DMS 273 treated with DMSO at 0.1 percent for 48 hours (cell line): ENCODE measurements at places on chromosomes 12 and 14.

GRCh38 chr12:52745554-52745953 lies 31.6 kb downstream of the KRT76 start:
- DNase-seq, result no peak

DNA sequence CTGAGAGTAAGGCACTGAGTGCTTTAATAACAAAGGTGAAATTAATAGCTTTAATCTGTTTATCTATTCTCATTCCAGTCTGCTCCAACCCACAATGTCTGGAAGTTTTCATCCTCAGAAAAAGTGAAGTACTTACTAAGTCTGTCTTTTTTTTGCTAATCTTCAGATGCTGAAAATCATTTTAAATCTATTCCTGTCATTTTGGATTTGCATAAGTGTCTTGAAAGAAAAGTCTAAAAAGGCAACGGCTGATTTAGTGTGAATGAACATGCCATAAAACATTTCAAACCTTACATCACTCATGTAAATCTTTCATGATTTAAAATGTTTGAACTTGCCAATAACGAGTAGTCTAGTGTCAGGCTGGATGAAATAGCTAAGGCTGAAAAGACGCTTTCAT lies 685.6 kb downstream of the RPS29 start:
- DNase-seq, result no peak

GRCh38 chr14:78319406-78319805 lies 149.2 kb downstream of the NRXN3 start:
- no peak for DNase-seq

DNA sequence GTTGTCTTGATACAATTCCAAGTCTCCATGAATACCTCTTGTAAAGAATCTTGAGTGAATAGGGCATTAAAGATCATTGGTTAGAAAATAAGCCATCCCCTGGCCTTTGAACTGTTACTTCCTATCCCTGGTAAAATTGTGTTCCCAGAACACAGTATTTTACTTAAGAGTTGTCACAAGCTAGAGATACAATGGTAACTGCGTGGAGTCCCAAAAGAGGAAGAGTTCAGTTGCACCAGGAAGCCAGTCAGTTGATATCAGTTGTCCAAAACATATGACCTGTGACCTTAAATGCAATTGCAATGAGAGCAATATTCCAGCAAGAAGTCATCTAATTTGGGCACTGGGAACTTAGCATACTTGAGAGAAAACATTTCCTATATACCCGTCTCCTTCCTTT lies 117.3 kb downstream of the NEDD1 start:
- DNase-seq, result no peak

DNA sequence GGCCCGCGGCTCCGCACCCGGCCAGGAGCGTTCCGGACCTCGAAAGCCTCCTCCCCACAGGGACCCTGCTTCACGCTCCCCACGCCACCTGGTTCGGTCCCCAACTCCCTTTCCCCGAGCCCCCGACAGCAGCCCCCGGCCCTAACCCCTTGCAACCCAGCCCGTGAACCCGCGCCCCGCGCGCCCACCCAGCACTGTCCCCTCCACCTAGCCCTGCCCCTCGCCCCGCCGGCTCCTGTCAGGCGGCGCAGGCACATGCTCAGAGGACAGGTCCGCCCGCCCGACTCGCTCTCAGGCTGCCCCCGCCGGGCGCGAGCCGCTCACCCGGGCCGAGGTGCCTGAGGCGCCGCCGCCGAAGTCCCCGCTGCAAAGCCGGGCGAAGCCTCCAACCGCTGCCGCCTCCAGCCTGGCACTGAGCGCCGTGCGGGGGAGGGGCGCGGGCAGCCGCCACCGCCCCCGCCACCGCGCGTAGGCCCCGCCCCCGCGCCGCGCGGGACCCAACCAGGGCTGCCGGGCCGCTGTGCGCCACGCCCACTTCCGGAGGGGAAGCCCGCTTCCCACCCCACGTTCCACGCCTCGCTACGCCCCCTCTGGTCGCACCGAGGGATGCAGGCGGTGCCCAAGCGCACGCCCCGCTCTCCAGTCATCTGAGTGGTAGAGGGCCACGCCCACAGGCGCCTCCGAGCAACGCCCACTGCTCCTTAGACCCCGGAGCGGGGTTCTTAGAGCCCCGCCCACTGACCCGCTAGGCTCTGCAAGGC lies at the start of gene CORO1C:
CORO1C (minus strand) TSS at position 414 of the 761 bp plus-strand sequence. CDS start 30,200 bp downstream, outside the sequence.
- peak; percentile 75 for DNase-seq

DNA sequence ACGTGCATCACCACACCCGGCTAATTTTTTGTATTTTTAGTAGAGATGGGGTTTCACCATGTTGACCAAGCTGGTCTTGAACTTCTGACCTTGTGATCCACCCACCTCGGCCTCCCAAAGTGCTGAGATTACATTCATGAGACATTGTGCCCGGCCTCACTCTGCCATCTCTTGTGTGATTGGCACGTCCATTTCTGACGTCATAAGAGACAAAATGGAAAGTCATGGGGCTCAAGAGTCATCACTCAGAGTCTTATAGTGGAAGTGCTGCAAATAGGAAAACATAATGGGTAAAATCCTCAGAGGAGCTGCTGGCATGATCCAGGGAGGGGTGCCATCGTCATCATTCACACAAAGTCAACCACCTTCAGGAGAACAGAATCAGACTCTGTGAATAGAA lies 54.2 kb upstream of the GPATCH2L start:
- DNase-seq, result no peak

GRCh38 chr12:10097521-10097920 lies 1.3 kb downstream of the CLEC1A start:
- no peak for DNase-seq

- peak; percentile 6 for DNase-seq
Observed at GRCh38 chr12:78146365-78146772, 315.7 kb downstream of the NAV3 start.

DNA sequence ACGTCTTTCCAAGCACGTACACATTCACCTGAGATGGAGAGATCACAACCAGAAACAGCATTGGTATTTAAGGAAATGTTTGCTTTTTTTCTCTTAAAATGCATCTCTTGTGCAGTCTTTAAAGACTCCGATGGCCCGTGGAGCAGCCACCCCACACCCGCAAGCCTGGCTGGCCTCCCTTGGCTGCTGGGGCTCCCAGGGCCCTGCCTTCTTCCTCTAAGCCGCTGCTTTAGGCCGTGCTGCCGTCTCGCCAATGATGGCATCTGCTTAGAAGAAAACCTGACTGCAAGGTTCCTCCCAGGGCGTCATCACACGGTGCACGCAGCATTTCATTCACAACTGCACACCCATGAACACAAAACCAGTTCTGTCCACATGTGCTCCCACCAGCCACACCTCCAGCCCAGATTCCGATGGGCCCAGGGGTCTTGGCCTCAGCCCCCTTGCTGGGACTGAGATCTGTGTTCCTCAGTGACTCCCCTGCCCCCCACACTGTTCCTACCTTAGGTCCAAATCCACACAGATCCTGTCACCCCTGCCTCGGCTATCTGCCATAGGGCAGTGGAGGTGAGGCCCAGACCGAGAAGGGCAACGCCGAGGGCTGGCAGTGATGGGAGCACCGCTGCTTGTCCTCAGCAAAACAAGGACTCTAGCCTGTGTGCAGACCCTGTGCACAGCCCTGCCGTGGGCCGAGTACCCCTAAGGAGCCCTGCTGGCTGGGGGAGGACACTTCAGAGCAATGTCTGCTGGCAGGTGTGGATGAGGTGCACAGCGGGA lies 4.4 kb downstream of the BTBD6 start:
- DNase-seq, result no peak

DNA sequence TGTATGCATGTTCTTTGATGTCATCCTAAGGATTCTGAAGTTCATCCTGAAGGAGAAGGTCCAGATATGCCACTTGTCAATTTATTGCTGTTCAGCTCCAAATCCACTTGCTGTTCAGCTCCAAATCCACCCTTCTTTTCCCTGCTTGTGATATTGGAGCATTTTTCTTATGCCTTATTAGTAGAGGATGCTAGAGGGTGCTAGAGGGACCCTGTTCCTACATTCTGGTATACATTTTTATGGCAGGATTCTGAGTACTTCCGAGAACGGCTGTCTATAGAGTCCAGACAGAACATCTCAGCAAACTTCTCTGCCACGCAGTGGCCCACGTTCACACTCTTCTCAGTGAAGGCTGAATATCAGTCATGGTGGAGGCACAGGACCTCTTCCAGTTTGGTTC lies 406.7 kb downstream of the NOVA1 start:
- no peak for DNase-seq
